PC-3 (cell line): ENCODE measurements at places on chromosomes 7 and 10.
A peak's percentile ranks its signal among the peaks of the same experiment; 100 is the strongest.

DNA sequence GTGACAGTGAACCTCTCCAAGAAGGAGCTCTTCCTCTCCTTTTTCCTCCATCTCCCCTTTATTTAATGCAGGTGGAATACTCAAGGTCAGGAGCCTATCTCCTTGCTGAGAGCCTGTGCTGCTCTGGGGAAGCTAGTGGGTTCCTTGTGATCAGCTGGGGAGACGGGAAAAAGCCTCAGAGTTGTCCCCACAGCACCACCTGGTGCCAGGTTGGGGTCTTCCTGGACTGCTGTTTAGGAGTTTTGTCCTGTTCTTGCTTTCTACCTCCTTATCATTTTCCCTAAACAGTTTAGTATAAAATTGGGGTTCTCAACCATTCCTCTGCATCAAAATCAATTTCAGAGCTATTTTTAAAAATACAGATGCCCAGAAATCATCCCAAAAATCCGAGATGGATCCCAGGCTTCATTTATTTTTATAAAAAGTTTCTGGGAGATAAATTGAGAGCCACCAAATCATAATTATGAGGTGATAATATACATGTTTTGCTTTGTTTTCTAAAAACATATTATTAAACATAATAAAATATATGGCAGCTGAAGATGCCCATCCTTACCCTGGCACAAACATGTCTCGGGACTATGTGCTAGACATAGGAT is 44.3 kb downstream of the MACC1 start:
- peak; percentile 74 for DNase-seq

DNA sequence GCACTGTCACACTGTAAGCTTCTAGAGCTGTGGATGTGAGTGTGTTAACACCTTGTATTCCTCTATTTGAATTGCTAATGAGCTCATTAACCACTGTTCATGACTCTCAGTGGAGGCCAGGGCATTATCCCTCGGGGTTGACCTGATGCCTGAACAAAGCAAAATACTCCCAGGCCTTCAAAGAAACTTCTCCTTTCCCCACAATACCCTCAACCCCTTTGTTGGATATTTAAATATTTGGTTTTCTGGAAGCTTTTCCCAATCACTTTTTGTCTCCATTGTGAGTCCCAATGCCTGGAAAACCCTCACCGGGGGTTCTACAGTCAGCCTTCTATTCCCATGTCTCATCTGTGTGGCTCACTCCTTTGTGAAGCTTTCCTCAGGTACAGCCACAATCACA is 780.1 kb downstream of the PHTF2 start:
- DNase-seq, result no peak

DNA sequence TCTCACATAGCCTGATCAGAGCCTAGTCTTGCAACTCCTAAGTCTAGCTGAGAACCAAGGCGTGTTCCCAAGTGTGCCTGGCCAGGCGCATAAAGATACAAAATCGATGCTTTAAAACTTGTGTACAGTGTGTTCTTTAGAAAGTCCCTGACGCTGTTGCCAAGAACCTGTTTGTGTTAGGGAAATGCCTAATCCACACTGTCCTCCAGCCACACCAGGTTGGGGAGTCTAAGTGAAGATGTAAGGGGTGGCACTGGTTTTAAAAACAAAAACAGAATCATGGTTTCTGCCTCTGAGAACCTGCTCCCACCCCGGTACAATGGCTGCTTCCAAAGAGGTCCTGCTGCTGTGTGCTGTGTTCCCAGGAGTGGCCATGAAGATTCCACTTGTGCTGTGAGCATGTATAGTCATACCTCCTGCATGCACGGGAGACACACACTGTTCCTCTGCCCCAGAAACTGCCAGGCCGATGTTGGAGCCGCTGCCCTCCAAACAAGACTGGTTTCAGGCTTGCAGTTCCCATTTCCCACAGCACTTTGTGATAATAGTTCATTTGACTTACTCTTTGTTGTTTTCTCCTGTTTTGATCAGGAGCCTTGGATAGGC is 88.5 kb downstream of the CCNY start:
- DNase-seq, result no peak

- no peak for DNase-seq
Measured at GRCh38 chr7:138867744-138868143, 69.7 kb upstream of the ATP6V0A4 start.

GRCh38 chr7:147547252-147547897 is 1043.2 kb upstream of the C7orf33 start:
- DNase-seq, result peak; percentile 66

DNA sequence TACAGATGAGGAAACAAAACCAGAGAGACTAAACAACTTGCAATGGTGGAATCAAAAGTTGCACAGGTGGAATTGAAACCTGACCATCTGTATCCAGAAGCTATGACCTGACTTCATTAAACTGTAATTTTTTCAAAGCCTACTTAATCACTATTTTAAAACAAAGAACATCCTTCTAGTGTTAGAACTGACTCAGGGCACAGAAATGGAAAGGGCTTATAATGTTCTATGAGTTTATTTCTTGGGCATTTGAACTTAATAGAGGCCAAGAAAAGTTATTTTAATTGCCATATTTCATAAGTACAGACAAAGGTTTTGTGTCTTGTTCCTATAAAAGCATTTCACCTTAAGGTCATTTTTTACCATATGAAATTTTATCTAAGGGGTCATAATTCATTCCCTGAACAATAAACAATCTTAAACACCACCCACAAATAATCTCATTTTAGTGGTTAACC is 8.8 kb downstream of the ITGB1 start:
- DNase-seq, result no peak

GRCh38 chr7:80403686-80404241 is 108.1 kb downstream of the GNAT3 start:
- DNase-seq, result no peak

GRCh38 chr7:15236952-15237351 is 324.9 kb downstream of the AGMO start:
- DNase-seq, result no peak

GRCh38 chr7:115043605-115044004 is 121.7 kb downstream of the MDFIC start:
- DNase-seq, result no peak

- no peak for DNase-seq
Measured at GRCh38 chr7:118995350-118995749, 770.8 kb downstream of the ANKRD7 start.

GRCh38 chr10:5620223-5620721 is 46.1 kb downstream of the ASB13 start:
- no peak for DNase-seq

- no peak for DNase-seq
Measured at GRCh38 chr10:100807241-100807951, 62.0 kb downstream of the PAX2 start.

GRCh38 chr10:131475803-131476202 is 164.3 kb upstream of the TCERG1L start:
- DNase-seq, result no peak

- no peak for DNase-seq
Measured at GRCh38 chr10:114206902-114207301, 27.7 kb downstream of the TDRD1 start.

DNA sequence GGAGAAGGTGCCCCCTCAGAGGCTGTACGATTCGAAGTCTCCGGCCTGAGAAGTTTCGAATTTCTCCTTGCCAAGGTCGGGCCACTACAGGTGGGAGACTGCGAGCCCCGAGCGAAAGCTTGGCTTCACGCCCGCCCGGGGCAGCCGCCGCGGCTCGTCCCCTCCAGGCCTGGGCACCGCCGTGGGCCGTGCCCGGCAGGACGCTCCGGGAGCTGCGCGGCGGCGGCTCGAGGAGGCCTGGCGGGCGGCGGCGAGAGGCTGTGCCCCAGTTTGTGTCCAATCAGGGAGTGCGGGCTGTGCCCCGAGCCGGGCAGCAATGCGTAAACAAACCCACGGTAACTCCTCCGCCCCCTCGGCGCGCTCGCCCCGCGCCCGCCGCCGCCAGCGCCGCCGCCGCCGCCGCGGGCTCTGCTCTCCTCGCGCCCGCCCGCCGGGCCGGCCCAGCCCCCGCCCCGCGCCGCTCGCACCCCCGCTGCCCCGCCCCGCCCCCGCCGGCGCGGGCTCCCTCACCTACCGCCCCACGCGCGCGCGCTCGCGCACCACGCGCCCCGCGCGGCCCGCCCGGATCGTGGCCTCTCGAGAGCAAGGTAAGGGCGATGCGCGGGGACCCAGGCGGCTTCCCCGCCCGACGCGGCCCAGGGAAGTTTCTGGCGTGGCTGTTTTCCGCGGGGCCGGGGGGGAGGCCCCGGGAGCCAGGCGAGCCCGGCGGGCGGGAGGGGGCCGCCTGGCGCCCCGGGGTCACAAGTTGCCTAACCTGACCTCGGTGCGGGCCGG is 57.8 kb upstream of the PCGF5 start:
- peak; percentile 32 for DNase-seq

DNA sequence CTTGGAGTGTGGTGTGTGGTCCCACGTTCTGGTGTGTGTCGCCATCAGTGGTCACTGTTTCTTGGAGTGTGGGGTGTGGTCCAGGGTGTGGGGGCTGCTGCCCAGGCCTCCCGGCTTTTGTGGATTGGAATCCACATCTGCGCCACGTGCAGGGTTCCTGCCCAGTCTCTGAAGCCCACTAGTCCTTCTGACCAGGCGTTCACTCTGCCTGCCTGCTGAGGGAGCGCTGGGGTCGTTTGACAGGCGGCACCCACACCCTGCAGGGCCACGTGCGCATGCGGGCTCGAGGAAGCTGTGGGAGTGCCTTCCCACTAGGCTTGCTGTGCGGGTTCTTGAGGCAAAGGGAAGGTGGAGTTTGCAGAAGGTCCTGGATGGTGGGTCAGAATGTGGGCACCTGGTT is 51.4 kb downstream of the INPP5A start:
- DNase-seq, result no peak

- peak; percentile 69 for DNase-seq
Measured at GRCh38 chr10:14604181-14605142, 170.2 kb downstream of the FAM107B start.

DNA sequence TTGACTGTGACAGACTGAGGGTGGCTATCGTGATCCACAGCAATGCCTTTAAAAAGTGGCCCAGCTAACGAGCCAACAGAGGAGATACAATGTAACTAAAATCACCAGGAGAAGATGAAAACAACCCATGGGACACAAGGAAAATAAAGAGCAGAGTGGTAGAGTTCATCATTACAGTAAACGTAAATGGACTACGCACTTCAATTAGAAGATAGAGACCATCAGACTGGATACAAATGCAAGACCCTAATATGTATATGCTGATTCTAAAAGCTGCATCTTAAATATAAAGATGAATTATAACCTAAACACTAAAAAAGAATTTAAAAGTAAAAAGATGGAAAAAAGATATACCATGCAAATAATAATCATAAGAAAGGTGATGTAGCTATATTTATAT is 6.6 kb upstream of the STK32C start:
- DNase-seq, result no peak

- no peak for DNase-seq
Measured at GRCh38 chr10:3162533-3162932, 10.0 kb downstream of the PITRM1 start.

DNA sequence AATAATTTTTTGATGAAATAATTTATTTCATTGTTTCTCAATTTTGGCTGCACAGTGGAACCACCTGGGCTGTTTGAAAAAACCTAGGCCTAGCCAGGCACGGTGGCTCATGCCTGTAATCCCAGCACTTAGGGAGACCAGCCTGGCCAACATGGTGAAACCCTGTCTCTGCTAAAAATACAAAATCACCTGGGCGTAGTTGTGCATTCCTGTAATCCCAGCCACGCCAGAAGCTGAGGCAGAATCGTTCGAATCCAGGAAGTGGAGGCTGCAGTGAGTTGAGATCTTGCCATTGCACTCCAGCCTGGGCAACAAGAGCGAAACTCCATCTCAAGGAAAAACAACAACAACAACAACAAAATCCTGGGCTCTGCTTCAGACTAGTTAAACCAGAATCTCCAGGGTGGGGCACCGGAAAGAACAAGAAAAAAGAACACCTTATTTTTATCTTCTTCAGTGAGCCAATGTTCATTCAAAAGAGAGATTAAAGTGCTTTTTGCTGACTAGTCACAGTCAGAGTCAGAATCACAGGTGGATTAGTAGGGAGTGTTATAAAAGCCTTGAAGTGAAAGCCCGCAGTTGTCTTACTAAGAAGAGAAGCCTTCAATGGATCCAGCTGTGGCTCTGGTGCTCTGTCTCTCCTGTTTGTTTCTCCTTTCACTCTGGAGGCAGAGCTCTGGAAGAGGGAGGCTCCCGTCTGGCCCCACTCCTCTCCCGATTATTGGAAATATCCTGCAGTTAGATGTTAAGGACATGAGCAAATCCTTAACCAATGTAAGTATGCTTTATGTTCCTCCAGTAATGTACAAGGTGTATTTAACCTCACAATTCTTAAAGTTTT is at the start of gene CYP2C18:
Gene CYP2C18 (plus strand): TSS at position 516 of the 841 bp plus-strand sequence. CDS start 91 bp downstream, at position 607.
- no peak for DNase-seq

DNA sequence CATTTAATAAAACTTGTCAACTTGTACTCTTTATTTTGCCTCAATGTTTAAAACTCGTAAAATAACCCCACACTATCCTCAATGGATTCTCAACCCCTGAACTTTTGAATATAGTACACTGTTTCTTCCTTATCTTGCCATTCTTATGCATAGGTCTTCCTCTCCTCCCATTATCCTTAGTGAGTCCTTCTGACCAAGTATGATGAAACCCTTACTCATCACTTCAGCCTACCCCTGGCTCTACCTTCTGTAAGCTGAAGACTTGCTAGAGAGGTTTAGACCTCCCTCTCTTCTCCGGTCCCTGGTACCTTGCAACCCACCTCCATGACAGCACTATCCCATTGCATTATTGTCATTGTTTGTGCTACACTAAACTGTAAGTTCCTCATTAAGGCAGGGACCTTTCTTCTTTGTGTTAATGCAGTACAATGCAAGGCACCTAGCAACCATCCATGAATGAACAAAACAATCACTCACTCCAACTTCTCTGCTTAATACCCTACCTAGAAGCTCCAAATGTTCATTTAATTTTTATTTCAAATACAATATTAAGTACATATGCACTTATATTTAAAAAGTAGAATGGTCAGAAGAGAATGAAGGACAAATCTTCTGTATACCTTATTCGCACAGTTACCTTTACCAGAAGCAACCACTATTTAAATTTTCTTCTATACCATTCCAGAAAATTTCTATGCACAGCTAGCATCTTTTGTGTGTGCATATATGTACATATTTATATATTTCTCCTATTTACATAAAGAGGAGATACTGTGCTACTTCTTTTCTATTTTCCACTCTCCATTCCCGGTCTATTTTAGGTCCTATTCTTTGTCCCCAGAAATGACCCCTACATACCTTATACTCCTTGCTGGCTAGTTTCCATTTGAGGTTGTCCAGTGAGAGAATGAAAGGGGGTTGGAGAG is 77.5 kb downstream of the SLC16A9 start:
- no peak for DNase-seq
